ENCODE measurements at places on chromosomes 2 and 18. TPM values are rescaled to one million over a fixed set of nuclear protein-coding genes. Genes with fewer than 3 reads are reported as not detected.

DLGAP1 gene
- 3.7 TPM for total RNA-seq

LAMA1 gene
- total RNA-seq: not detected

CHMP3 gene
- total RNA-seq: 118 TPM

VIT gene
- not detected for total RNA-seq

PJVK gene
- not detected for total RNA-seq

- H3K4me1 ChIP-seq: peaks cover 5% of the 10 kb centered on the region
- H3K4me3 ChIP-seq: no peak overlapping the region
- no peak overlapping the region for H3K27ac ChIP-seq
- H3K27me3 ChIP-seq: no peaks in the 10 kb centered on the region
These were observed 15.2 kb downstream of the GALNT3 start for GRCh38 chr2:165778653-165779451.

DNA sequence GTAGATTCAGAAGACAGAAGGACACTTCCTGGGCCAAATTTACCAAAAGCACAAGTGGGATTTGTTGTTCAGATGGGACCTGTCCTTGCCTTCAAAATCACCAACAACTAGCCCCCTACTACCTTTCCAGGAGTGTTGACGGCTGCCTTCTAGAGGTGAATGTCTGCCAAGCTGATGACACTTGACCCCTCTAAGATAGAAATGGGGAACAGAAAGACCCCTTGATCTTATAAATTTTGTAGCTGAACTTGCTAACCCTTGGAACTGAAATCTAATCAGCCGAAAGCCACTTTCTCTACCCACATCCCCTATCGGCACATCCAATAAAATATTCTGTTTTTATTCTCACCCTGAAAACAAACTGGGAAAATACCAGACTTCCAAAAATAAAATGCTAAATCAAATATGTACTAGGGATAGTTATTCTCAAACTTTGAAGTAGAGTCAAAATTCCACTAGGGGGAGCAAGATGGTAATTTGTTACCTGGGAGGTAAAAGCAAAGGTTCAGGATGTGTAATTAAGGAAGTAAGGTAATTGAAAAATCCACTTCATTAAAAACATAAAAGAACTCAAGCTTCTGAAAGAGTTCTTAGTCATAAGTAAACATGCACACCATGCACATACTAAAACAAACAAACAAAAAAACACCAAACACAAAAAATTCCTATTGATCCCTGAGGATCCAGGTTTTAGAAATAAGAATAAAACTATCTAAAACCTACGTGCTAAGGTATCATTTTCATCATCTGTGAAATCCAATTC, 119.2 kb downstream of the ANKRD44 start:
- no peak for DNase-seq
- H3K27ac ChIP-seq: no peak overlapping the region
- no peaks in the 10 kb centered on the region for H3K27me3 ChIP-seq

DNA sequence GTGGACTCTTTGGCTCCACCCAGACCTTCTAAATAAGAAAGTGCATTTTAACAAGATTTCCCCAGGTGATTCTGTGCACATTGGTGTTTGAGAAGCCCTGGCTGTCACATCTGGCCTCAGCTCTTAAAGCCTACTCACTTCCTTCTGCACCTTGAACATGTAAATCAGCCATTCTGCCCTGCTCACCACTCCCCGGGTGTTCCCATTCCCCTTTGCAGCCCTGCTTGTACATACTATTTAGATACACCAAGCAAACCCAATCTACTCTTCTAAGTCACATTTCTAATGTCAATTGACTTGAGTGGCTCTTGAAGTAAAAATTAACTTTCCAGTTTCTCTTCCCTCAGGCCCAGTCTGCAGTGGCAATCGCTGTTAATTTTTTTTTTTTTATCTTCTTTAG, 13.1 kb upstream of the SCN1A start:
- no peaks in the 10 kb centered on the region for H3K36me3 ChIP-seq
- H3K4me1 ChIP-seq: no peaks in the 10 kb centered on the region
- no peak for DNase-seq
- H3K27ac ChIP-seq: no peak overlapping the region

DNA sequence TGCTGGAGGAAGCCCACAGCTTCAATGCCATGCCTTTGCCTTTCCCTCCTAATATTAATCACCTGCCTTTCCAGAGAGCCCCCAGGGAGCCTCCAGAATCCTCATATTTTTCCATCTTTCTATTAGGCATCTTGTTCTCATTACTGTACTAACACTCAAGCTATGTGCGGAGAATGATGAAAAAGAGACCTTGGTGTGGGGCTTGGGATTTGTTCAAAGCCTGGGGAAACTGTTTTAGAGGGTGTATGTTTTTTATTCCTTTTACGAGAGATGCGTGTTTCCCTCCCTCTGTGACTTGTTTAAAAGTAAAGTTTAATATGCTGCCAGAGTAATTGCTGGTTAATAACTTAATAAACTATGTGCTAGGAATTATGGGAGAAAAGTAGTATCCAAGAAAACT, 102.4 kb upstream of the ZFP36L2 start:
- no peak overlapping the region for H3K4me3 ChIP-seq
- H3K27ac ChIP-seq: peak overlapping the region; percentile 65
- no peaks in the 10 kb centered on the region for H3K27me3 ChIP-seq
- no peak for DNase-seq

GRCh38 chr2:135773319-135773718, 31.7 kb downstream of the UBXN4 start:
- H3K4me1 ChIP-seq: no peaks in the 10 kb centered on the region
- DNase-seq: no peak
- H3K27ac ChIP-seq: no peak overlapping the region
- no peaks in the 10 kb centered on the region for H3K27me3 ChIP-seq
- no peak overlapping the region for H3K4me3 ChIP-seq
- H3K36me3 ChIP-seq: peaks cover 4% of the 10 kb centered on the region

DNA sequence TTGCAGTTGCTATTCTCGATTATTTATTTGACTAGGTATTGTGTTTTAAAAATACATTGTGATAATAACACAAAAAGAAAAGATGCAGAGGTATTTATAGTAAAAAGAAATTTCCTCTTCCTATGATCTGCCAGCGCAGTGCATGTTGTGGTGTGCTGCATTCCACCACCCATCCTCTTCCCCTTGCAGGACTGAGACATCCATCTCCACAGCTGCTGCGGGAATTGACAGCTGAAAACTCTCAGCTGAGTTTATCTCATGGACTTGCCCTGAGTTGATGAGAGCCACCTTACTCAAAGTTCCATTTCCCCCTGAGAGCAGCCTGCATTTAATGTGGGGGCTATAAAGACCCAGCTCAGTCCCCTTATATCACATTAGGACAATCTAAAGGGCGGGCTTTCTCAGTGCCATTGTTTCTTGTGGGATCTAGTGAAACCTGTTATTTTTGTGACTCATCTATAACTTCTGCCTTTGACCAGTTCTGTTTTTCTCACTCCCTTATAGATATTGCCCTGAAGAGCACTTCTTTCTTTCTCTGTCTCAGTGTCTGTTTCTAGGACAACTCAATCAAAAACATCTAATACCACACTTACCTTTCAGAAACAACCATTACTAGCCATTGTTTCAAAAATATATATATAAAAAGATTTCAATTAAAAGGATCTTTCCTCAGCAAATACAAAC, 698.5 kb downstream of the NR4A2 start:
- no peak overlapping the region for H3K27ac ChIP-seq
- H3K4me3 ChIP-seq: no peak overlapping the region
- H3K27me3 ChIP-seq: no peaks in the 10 kb centered on the region

DNA sequence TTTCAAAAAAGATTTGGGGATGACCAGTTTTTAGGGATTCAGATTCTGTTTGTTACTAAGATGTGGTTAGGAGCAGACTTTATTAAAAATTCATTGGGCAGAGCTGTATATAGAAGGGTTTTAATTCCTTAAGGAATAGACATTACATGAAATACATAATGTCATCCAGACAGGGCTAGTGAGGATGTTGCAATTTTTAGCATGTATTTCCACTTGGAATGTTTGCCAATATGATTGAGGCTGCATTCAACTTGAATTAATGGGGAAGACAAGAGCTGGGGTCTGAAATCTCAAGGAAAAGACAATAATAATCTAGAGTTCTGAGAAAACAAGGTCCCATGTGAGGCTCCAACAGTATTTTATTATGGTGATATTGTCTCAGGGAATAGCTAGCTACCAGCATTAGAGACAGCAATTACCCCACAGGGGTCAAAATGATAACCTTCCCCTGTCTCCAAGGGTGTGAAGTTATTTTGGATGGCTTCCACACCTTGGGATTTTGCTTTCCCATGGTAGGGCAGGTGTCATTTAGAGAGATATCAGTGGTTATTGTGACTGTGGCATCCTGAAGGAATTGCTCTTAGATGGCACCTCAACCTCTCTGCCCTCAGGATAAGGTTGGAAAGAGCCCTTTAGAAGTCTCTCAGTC, 60.2 kb downstream of the VSNL1 start:
- H3K4me1 ChIP-seq: no peaks in the 10 kb centered on the region
- H3K36me3 ChIP-seq: no peaks in the 10 kb centered on the region
- no peaks in the 10 kb centered on the region for H3K27me3 ChIP-seq
- H3K4me3 ChIP-seq: no peak overlapping the region
- H3K27ac ChIP-seq: no peak overlapping the region

GRCh38 chr18:56085551-56085950, 497.6 kb upstream of the TCF4 start:
- no peak overlapping the region for H3K4me3 ChIP-seq
- H3K4me1 ChIP-seq: no peaks in the 10 kb centered on the region
- H3K27me3 ChIP-seq: no peaks in the 10 kb centered on the region
- peak; percentile 9 for DNase-seq

GRCh38 chr2:188269004-188269403, 22.7 kb upstream of the GULP1 start:
- no peak for DNase-seq
- H3K4me3 ChIP-seq: no peak overlapping the region
- H3K4me1 ChIP-seq: no peaks in the 10 kb centered on the region
- no peaks in the 10 kb centered on the region for H3K27me3 ChIP-seq
- H3K36me3 ChIP-seq: no peaks in the 10 kb centered on the region
- H3K27ac ChIP-seq: no peak overlapping the region

DNA sequence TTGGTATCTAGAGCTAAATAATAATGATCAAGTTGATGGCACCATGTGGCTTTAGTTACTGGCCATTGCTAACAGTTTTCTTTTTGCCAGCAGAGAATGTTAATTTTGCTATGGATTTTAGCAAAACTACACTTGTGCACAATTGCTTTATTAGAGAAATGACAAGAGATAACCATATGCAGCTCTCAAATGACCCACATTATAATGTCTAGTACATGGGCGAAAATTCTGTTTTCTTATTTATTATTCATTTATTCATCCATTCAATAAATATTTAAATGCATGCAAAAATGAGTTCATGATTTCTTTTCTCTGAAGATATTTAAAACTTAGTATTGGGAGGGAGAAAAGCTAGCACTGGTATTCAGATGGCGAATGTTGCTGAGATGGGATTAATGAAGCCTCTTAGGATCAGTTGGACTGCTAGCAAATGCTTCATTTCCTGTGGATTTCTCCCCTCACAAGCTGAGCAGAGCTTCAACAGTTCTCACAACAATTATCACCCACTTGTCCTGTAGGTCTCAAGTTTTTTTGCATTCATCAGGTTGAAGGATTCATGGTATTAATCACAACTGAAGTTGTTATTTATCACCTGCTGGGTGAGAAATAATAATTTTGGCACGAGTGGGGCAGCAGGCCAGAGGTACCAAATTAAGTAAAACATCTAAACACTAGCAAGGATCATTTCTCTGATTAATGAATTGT, 95.2 kb downstream of the MTX2 start:
- no peak overlapping the region for H3K27ac ChIP-seq
- H3K27me3 ChIP-seq: no peaks in the 10 kb centered on the region
- H3K36me3 ChIP-seq: no peaks in the 10 kb centered on the region
- no peaks in the 10 kb centered on the region for H3K4me1 ChIP-seq
- no peak overlapping the region for H3K4me3 ChIP-seq

GRCh38 chr2:60867007-60867406, 14.4 kb upstream of the REL start:
- H3K4me1 ChIP-seq: no peaks in the 10 kb centered on the region
- no peak for DNase-seq
- no peaks in the 10 kb centered on the region for H3K36me3 ChIP-seq
- H3K27ac ChIP-seq: no peak overlapping the region
- no peak overlapping the region for H3K4me3 ChIP-seq
- no peaks in the 10 kb centered on the region for H3K27me3 ChIP-seq

- no peaks in the 10 kb centered on the region for H3K27me3 ChIP-seq
- DNase-seq: no peak
- no peaks in the 10 kb centered on the region for H3K36me3 ChIP-seq
- no peaks in the 10 kb centered on the region for H3K4me1 ChIP-seq
- H3K27ac ChIP-seq: no peak overlapping the region
These were observed 34.8 kb downstream of the ASB1 start for GRCh38 chr2:238461491-238461890.

- H3K4me1 ChIP-seq: no peaks in the 10 kb centered on the region
- H3K27me3 ChIP-seq: no peaks in the 10 kb centered on the region
- DNase-seq: no peak
- H3K27ac ChIP-seq: peak overlapping the region; percentile 31
These were observed 132.2 kb downstream of the DOCK10 start for GRCh38 chr2:224909885-224910573.

GRCh38 chr2:157174321-157174720, 83.2 kb upstream of the GALNT5 start:
- no peaks in the 10 kb centered on the region for H3K27me3 ChIP-seq
- H3K4me3 ChIP-seq: no peak overlapping the region
- H3K4me1 ChIP-seq: no peaks in the 10 kb centered on the region
- DNase-seq: no peak
- H3K36me3 ChIP-seq: no peaks in the 10 kb centered on the region
- H3K27ac ChIP-seq: peak overlapping the region; percentile 27

DNA sequence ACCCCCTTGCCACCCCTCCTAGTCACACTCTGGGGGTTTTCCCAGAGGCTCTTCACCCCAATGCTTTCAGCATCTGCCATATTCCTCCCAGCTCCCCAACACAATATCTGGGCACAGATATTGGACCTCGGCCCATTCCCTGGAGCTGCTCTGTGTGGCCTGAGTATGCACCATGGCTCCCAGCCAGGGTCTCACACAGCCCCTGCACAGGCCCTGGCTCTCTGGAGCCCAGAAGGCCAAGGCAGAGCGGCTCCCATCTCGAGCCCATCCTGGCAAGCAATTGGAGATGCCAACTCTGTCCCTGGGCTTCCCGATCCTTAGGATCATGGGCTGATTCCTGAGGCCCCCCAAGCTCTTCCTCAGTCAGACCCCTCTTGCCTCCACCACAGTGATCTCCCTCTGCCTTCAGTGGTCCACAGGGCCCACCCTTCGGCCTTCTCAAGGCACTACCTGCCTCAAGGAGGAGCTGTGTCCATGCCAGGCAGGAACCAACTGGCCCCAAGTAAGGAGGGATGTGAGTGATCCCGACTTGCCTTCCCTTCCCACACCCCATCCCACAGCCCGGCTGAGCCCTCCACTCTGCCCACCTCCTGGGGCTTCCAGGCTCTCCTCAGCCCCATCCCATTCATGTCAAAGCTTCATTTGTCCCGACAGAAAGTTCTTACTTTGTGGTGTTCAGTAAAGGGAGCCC, 62.7 kb downstream of the ADD2 start:
- no peaks in the 10 kb centered on the region for H3K36me3 ChIP-seq
- no peak overlapping the region for H3K27ac ChIP-seq
- peaks cover 4% of the 10 kb centered on the region for H3K27me3 ChIP-seq
- H3K4me1 ChIP-seq: no peaks in the 10 kb centered on the region
- no peak for DNase-seq

GRCh38 chr2:9315280-9315847, 108.0 kb downstream of the ITGB1BP1 start:
- no peak overlapping the region for H3K4me3 ChIP-seq
- peaks cover 18% of the 10 kb centered on the region for H3K4me1 ChIP-seq
- H3K27ac ChIP-seq: no peak overlapping the region
- no peak for DNase-seq

All from transverse colon (tissue), 4 donors.